ENCODE measurements at places on chromosomes 5 and 9. TPM values are rescaled to one million over a fixed set of nuclear protein-coding genes. Genes with fewer than 3 reads are reported as not detected.

ADAMTS16 gene
- polyA plus RNA-seq: 5.3 TPM

DNA sequence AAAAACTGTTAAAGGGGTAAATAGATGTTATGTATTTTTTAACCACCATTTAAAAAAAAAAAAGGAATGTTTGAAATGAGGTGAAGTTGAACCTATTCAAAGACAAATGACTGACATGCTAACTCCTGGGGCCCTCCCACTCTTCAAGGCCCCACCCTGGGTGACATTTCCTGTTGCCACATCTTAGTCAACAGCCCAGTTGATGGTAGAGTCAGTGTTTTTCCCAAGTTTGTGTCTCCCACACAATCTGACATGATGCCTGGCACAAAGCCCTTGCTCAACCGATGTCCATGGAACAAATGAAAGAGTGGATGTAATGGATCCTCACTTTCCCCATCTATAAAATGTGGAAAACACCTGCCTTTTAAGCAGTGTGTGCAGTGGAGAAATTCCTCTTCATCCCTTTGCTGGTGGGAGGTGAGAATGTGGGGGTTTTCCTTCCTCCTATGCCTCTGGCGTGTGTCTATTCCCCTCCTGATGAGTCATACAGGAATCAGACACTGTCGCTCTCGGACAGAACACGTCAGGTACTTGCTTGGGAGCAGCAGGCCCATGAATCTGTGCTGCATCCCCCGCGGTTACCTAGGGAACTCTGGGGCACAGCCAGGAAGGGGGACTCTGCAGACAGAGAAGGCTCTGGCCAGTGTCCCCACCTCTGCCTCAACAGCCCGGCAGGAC lies 13.7 kb upstream of the ADRA1B start:
- DNase-seq: no peak

DNA sequence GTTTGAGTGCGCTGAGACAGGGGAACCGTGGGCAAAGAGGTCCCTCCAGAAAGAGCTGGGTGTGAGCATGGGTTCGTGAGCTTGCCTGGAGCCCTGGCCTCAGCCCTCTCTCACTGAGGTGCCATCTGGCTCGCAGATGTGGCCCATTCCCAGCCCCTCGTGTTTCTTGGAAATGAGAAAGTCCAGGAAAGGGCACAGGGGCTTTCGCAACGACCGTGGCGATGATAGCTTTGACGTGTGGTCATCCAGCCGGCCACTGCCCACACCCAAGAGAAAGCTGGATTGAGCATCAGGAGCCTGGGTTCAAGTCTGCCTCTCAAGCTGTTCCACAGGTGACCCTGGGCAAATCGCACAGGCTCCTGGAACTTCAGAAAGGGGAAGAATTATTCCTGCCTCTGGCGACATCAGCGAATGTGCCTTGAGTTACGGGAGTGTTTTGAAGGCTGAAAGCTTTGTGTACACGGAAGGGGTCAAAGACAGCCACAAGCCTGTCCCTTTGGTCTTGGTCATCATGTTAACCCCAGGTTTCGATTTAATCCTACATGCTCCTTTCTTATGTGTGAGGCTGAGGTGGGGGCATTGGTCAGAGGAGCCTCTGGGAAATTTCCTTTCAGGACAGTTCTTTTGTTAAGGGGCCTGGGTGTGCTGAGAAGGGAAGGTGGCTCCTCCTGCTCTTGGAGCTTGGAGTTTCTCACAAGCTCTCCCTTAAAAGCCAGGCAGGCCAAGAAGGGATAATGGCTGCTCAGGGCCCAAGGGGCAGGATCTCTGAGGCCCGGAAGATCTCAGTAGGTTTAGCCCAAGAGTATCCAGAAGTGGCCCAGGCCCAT lies 41.7 kb upstream of the IL17B start:
- DNase-seq: no peak

GRCh38 chr5:137054335-137054734 lies 444.8 kb downstream of the SPOCK1 start:
- DNase-seq: no peak

TGFBR1 gene
- 22.9 TPM for polyA plus RNA-seq

DNA sequence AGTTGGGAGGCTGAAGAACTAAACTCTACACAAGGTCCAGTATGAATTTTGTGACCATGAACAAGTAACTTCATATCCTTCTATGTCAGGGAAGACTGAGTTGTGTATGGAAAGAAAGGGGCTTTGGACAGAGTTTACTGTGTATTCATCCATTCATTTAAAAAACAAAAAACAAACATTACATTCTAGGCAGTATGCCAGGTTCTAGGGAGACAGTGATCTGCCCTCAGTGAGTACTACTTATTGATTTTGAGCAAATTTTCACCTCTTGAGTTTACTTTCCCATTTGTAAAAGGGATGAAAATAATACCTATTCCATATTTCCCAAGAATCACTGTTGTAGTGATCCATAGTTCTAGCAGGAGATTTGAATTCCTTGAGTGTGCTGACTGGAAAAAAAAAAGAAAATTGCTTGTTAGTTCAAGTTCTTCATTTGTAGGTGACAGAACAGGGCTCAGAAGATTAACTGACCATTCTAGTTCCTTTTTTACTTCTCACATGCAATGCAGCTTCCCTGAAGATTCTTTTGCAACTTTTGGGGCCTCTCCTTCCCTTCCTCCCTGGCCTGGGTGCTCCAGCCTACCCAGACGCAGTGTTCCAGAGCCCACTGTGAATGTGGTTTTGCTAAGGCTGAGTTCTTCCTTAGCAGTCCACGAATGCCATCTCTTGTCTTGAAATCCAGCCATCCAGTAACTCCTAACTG lies 2.6 kb upstream of the GAPVD1 start:
- no peak for DNase-seq

GRCh38 chr5:155773680-155774079 lies 553.3 kb upstream of the SGCD start:
- DNase-seq: no peak

DNA sequence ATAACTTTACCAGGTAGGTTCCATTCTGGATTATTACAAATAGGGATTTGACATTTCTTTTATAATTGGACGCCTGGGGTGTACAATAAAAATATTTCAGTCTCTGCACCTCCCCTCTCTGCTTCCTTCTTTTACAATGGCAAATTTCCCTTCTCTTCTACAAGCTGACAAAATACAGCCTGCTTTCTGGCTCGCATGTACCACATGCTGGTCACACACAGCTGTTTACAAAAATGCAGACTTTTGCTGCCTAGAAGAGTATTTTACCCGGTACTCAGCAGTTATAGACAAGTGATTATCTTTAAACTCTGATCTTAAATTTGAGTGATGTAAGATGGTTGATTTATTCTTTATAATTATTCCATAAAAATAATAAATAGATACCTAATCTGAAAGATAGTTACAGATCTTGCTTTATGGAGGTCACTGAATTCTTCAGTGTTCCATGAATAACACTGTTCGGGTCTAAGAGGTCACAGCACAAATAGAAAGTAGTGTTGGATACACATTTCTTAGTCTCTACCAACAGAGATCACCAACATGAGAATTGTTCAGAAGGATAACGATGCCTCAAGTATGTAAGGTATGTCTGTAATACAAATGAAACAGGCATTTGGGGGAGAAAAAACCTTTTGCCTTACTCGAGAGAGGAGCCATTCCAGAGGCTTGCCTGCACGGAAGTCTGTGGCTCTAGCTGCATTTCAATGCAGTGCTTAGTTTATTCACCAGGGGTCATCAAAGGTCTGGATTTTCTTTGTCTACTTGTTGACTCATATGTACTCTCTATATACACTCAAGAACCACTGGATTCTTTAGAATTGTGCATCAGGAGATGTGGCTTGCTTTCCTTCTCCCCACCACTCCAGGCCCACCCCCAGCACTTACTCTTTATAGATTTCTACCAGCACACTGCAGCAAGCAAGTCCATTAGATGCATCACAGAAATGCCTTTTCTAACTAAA lies 206.6 kb upstream of the RFX3 start:
- DNase-seq: peak; percentile 60

GRCh38 chr5:139809331-139809810 lies 13.8 kb downstream of the PSD2 start:
- DNase-seq: no peak

- no peak for DNase-seq
These were observed 72.2 kb upstream of the TNFSF8 start for GRCh38 chr9:115002371-115003120.

PHPT1 gene
- polyA plus RNA-seq: 99.6 TPM

LVRN gene
- polyA plus RNA-seq: 3.3 TPM

DNA sequence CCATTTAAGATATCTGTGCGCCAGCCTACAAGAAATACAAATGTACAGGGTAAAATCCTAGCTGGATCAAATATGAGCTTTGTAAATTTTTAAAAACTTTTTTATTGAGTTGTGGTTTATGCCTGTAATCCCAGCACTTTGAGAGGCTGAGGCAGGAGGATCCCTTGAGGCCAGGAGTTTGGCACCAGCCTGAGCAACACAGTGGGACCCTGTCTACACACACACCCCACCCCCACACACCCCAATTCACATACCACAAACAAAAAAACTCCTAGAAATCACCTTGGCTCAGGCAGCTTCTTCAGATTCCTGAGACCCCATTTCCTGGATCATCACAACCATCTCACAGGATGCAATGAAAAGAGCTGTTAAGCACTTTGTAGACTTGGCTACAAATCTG lies 46.4 kb downstream of the CDK7 start:
- no peak for DNase-seq

DNA sequence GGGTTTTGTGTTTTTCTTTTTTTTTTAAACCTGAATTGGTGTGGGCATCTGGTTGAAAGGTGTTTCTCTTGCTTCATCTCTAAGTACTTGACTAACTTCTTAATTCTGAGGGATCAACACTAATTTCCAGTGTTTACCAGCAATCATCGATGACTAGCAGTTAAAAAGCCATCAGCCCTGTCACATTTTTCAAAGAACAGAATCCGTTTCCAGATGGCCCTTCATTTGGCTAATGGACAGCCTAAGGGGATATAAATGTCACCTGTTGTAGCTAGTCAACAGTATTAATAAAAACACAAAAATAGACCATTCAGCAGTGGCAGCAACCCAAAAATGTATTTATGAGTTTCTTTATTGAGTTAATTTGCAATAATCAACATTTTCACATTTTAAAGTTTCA lies 1076.5 kb downstream of the MAT2B start:
- no peak for DNase-seq

- no peak for DNase-seq
These were observed 60.2 kb downstream of the MLLT3 start for GRCh38 chr9:20562051-20562450.

GRCh38 chr9:123964761-123965160 lies 34.8 kb upstream of the DENND1A start:
- no peak for DNase-seq

DNA sequence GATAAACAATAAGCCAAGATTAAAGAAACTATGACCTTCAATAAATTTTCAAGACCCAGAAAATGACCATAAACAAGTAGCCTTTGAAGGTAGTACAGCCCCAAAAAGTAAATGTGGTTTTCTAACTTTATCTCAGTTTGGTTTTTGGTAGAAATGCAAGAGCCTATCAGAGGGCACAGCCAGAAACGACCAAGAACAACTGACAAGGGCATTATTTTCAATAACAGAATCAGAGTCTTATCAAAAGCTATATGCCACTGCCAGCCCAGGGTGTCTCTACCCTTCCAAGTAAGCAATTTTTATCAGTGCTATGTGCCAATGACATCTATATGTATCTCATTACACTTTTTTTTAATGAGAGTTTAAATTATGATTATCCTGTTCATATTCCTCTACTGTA lies 11.8 kb upstream of the SPINK6 start:
- DNase-seq: no peak

GRCh38 chr9:80501635-80502034 lies 929.9 kb downstream of the TLE4 start:
- no peak for DNase-seq

SEC24A gene
- 17.0 TPM for polyA plus RNA-seq

DNA sequence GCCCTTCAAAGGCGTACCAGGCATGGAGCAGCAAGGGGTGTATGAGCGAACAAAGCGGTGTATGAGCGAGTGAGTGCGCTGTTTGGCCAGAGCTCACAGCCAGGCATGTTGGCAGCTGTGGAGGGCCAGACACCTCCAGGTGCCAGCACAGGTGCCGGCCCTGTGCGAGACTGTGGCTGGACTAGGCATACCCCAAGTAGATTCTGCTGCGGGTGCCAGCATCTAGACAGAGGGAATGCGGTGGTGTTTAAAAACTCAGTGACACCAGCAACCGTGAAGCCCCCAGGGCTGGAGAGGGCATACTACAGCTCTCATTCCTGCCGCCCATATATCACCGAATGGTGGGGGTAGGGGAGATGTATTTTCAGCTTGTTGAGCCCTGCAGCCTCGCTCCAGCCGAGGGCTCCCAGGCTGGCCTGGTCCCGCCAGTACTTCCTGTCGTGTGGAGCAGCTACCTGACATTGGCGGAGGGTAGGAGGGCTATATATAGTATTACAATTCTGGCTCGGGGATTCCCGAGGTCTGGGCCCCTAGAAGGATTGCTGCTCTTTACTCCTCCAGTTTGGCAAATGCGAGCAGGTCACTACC lies 1829.6 kb upstream of the NUDT12 start:
- DNase-seq: no peak

- DNase-seq: no peak
These were observed 17.9 kb downstream of the PRLR start for GRCh38 chr5:35212122-35212982.

BRINP1 gene
- polyA plus RNA-seq: 0.11 TPM

DNA sequence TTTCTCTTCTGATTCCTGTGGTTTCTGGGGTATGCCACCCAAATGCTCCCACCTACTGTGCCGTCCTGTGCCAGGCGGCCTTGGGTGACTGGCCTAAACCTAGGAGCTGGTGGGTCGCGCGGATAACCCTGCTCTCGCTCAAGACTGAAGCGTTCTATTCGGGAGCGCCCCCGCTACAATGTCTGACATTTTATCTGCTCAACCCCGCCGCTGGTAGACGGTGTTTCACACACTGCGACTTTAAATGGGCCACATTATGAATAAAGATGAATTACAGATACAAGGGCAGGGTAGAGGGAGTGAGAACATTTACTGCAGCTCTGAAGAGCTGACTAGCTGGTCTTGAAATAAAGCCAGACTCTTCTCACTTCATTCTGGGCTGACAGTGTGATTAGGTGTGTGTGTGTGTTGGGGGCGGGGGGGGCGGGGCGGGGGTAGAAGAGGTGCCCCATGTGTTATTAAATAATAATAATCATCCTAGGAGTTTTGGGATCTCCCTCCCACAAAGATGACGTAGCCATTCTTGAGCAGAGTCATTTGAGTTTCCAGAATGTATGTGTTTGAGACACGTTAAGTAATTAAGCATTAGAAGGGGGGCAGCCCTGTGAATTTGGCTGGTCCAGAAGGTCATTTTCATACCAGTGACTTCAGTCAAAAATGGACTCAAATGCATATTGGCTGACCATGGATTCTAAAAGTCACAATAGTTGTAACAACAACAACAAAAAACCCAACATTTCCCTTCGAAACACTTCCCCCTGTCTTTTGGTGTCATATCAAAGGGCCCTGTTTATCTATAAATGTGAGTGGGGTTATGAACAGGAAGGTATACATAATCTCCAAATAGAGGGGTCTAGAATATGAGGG lies 1.0 kb upstream of the PTCH1 start:
- no peak for DNase-seq

- DNase-seq: no peak
These were observed 21.2 kb downstream of the OTULIN start for GRCh38 chr5:14685757-14686156.

DNA sequence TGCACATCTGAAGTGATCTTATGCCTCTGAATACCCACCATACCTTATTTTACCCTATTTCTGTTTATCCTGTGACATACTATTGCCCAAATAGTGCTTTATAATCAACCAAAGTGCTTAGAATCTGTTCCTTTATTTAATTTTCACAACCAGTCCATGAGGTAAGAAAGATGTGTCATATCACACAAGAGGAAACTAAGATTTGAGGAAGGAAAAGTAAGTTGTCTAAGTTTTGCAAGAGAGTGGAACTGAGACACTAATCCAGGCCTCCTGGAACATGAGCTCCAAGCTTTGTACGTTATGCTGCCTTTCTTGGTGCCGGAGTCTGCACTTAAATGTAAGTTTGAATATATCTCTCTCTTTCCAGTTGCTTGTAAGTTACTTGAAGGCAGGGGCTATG lies 17.2 kb downstream of the KDM3B start:
- no peak for DNase-seq

TMEM174 gene
- not detected for polyA plus RNA-seq
